ENCODE measurements at places on chromosomes 3 and 15.

DNA sequence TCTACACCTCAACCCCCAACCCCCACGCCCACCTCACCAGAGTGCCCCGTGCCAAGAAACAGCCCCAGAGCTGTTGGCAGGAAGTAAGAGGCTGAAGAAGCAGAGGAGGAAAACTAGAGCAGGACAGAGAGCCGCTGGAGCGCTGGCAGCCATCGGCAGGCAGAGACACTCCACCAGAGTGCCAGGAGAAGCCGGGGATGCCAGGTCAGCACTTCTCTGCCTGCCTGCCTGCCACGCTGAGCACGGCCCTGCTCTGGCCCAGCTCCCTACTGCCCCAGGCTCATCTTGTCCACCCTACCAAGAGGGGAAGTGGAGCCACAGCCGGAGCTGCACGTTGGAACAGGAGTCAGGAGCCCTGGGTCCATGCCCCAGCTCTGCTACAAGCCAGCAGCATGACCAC, 29.7 kb downstream of the CACNA2D2 start:
- no peak for DNase-seq

GRCh38 chr15:83062768-83063180, 4.3 kb downstream of the BTBD1 start:
- no peak for DNase-seq

GRCh38 chr15:58543664-58544335, 112.0 kb downstream of the LIPC start:
- DNase-seq: no peak

GRCh38 chr3:7934362-7934761, 567.3 kb upstream of the LMCD1 start:
- DNase-seq: no peak

- no peak for DNase-seq
These were observed 192.7 kb downstream of the MBNL1 start for GRCh38 chr3:152461460-152461859.

- DNase-seq: peak; percentile 30
These were observed 18.3 kb upstream of the MYH15 start for GRCh38 chr3:108528459-108529252.

DNA sequence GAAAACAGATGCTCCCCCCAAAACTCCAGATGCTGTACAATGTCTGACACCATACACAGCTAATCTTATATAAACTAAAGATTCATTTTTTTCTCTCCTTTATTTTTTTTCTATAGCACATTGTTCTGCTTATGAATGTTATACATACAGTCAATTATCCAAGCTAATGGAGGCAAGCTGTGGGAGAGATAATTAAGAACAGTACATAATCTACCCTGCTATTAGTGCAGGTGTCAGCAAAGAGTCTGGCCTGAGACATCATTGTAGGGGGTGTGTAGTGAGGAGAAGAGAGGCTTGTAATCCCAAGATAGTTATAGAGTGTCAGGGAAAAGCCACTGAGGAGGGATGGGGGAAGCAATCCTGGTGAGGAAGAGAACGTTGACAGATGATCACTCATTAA, 25.4 kb upstream of the CHMP2B start:
- no peak for DNase-seq

DNA sequence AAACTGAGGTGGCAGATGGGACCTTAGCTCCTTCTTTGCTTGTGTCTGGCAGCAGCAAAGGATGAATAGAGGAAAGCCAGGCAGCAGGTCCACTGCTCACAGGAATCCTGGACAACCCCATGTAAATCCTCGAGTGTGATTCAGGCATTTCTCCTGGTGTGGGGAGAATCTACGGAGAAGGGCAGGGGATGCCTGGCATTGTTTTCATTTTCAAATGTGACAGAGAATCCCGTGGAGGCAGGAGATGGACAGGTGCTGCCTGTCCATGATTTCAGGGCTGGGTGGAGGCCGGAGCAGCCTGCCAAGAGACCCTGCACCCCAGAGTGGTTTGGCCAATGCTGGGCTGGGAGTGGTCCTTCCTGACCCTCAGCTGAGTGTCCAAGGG, 1.7 kb downstream of the HRH1 start:
- DNase-seq: no peak

GRCh38 chr15:24067733-24068501, 380.8 kb upstream of the NDN start:
- no peak for DNase-seq

DNA sequence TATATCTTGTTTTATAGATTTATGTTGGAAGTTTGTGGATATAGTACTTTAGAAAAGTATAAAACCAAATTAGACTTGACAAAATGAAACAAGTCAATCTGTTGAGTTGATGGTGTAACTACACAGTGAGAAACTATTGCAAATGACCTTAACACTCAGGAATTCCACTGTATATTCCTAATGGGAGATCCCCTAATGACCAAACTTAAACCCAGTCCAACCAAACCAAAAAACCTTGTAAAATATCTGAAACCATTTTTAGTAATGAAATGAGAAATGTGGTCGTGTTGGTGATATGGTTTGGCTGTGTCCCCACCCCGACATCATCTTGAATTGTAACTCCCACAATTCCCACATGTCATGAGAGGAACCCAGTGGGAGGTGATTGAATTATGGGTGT, 31.9 kb upstream of the ATP13A3 start:
- no peak for DNase-seq

DNA sequence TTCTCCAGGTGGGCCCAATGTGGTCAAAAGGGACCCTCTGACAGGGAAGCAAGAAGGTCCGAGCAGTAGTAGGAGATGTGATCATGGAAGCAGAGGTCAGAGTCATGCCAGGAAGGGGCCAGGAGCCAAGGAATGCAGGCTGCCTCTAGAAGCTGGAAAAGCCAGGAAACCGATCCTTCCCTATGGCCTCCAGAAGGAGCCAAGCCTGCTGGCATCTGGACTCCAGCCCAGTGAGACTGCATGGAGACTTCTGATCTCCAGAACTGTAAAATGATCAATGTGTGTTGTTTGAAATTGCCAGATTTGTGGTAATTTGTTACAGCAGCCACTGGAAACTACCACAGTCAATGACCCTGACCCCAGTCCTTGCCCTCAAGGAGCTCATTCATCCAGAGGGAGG, 56.8 kb upstream of the SPATA12 start:
- DNase-seq: no peak

- no peak for DNase-seq
These were observed 1226.4 kb downstream of the NSUN3 start for GRCh38 chr3:95289295-95289694.

- DNase-seq: no peak
These were observed 227.3 kb upstream of the IL12A start for GRCh38 chr3:159761369-159761768.

DNA sequence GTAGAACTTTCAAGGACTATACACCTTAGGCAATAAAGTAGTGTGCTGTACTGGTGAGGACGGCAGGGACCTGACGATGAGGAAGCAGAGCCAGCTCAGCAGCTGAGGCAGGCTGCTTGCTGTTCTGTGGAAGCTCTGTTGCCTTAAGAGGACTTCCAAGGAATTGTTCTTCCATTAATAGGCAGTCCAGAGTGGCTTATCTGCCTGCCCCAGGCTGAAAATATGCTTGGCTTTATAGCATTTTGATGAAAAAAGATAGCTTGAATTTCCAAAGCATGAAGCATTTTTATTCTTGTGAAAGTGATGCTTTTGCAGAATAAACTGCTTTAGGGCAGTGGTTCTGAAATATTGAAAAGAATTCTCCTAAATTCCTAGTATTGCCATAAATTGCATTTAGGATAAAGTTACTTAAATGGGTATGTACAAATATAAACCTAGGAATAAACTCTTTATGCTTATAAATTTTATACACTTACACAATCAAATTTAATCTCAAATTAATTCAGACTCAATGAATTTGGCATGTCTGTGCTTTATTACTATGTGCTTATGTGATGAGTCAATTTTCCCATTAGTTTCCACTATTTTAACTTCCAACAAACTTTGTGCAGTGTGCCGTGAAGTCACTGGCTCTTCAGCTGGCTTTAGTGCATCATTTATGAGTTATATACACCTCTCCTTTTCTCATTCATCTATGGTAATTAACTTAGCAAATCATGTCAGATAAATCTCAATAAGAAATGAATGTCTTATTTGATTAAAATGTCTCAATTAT, 231.0 kb upstream of the RASGRP1 start:
- no peak for DNase-seq

DNA sequence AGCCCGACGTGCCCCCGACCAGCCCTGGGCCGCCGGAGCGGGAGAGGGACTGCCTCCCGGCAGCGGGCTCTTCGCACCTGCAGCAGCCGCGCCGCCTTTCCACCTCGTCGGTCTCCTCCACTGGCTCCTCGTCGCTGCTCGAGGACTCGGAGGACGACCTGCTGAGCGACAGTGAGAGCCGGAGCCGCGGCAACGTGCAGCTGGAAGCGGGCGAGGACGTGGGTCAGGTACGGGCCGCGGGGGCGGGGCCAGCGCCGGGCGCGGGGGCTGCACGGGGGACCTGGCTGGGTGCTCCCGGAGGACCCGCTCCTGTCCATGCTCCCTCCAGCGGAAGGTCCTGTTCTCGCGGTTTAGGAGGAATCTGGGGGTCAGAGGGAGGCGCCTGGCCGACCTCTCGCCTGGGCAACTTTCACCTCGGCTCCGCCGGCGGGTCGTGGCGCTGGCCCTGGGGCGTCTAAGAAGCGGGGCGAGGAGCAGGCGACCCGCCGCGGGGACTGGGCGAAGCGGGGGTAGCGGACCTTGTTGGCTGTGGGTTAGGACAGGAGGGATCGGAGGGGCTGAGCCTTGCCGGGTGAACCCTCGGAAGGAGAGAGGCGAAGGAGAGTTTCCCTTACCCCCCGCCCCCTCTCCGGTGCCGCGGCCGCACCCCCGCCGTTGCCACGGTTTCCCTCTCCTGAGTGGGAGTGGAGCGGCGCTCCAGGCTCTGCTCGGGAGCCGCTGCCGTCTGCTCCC, 682 bp downstream of the ITPKA start:
- no peak for DNase-seq

DNA sequence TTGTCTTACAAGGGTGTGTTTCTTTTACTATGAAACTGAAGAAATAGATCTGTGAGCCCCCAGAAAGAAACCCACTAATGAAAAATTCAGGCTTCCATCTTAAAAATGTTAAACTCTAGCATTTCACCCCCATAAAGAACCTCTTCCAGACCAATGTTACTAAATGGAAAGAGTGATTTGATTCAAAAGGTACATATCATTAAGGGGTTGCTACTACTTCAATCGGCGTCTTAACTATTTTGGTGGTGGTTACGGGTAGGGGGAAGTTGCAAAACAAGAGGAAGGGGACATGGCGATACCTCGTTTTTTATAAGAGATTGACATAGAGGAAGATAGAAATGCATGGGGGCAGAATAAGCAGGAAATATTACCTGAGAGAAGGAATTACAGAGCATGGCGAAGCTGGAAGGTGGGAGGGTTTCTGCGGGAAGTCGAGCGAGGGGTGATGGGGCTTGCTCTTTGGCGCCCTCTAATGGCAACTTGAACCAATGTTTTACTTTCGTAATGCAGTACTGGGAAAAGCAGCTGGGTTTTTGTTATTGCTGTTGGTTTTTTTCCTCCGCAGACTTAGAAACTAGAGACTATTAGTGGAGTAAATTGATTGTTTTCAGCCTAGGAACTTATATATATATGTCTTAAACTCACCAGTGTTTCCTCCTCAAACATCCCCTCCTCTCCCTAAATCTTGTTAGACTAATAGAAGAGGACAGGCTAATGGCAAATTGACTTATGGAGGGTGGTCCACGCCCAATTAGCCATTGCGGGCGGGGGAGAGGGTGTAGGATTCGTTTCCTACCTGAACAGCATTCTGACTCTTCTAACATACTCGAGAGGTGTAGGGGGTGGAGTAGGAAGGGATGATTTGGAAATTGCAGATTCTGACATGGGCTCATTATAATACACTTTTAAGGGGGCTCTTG, 11.3 kb upstream of the SOX2 start:
- no peak for DNase-seq

GRCh38 chr15:61623746-61624145, 394.6 kb upstream of the RORA start:
- DNase-seq: no peak

Data from SIG-M5 (cell line).